ENCODE measurements at places on chromosomes 13 and 19. TPM values are rescaled to one million over a fixed set of nuclear protein-coding genes. Genes with fewer than 3 reads are reported as not detected.

GRCh38 chr19:18384775-18385174 is 1.2 kb upstream of the GDF15 start:
- no peak for DNase-seq

Gene B3GNT3
- 0.12 TPM for total RNA-seq

DNA sequence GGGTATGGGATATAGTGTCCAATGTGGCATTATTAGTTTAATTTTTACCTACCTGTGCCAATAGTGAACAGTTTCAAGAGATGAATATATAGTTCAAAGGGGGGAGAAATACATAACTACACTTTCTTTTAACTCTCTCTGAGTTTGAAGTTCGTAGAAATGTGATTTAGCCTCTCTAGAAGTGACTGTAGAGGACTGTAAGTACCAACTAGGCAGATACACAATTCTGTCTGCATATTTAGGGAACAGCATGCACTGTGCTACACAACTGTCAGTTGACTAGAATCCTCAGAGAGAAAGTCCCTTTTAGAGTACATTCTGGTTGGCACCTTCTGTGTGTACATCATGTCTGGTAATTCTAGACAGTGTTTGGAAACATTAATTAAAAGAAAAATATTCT is 17.5 kb upstream of the ZNF90 start:
- DNase-seq = no peak

GRCh38 chr13:111050539-111050879 is 64.6 kb upstream of the ARHGEF7 start:
- DNase-seq = no peak
